Thymus (tissue), 14 donors: ENCODE measurements at places on chromosomes 3 and 15. TPM values are rescaled to one million over a fixed set of nuclear protein-coding genes. Genes with fewer than 3 reads are reported as not detected.

The REC114 gene
- total RNA-seq, result 0.09 TPM

The STAB1 gene
- total RNA-seq, result 19.5 TPM

The CD47 gene
- 103 TPM for total RNA-seq

The QRICH1 gene
- 75.8 TPM for total RNA-seq

The DAPK2 gene
- total RNA-seq, result 3.3 TPM

The DISP2 gene
- 0.19 TPM for total RNA-seq

The LPP gene
- 9.2 TPM for total RNA-seq

The ST3GAL6 gene
- total RNA-seq, result 16.8 TPM

The TMEM207 gene
- total RNA-seq, result not detected

The NEDD4 gene
- 8.8 TPM for total RNA-seq

The ZPLD1 gene
- total RNA-seq, result 0.09 TPM

The ADCY5 gene
- 0.76 TPM for total RNA-seq

The CILP gene
- total RNA-seq, result 0.85 TPM

The PXYLP1 gene
- total RNA-seq, result 49.0 TPM

The OSBPL10 gene
- total RNA-seq, result 1.4 TPM

The HTR3E gene
- total RNA-seq, result not detected

The AEN gene
- total RNA-seq, result 13.8 TPM

GRCh38 chr3:120081719-120082118, 12.5 kb downstream of the GSK3B start:
- DNase-seq, result no peak

GRCh38 chr15:53320816-53321215, 438.6 kb downstream of the WDR72 start:
- DNase-seq, result no peak

DNA sequence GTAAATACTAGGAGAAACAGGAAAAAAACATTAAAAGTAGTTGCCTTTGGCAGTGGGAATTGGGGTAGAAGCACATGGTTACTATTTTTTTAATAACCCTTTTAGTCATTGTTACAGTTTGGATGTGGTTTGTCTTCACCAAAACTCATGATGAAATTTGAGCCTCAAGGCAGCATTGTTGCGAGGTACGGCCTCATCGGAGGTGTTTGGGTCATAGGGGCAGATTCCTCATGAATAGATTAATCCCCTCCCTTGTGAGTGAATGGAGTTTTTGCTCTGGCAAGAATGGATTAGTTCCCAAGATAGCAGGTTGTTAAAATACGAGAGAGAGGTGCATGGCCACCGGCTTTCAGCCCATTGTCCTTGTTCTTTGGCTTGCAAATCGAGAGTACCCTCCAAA, 92.6 kb downstream of the LEKR1 start:
- DNase-seq, result no peak

DNA sequence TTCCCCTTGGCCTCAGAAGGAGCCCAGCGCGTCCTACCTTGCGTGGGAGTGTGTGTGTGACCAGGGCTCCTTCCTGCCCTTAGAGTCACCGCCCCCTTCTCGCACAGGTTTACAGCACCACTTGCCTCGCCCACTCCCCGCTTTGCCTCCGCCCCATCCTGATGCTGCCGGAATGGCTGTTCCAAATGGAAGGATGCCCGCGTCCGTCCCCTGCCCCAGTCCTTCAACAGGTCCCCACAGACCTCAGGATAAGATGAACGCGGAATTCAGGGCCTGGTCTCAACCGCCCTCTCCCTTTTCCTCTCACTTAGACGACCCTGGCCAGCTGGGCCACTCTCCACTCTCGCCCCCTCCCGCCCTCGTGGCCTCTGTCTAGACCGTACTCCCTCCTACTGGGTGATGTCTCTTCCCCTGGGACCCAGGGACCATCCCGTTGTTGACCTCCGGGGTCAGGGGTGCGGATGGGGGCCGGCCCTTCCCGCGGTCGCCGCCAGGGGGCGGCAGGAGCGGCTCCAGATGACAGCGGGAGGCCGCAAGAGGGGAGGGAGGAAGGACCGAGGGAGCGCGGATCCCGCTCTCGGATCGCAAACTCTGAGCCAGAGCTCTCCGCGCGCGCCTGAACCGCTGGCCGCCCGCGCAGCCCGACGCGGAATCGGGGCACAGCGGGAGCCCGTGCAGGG, at the start of gene THSD4:
TSS of gene THSD4 (plus strand) at position 585 of the 680 bp plus-strand sequence.
- DNase-seq, result peak; percentile 34

- DNase-seq, result peak; percentile 45
Observed at GRCh38 chr15:70486451-70487386, 276.6 kb downstream of the UACA start.

DNA sequence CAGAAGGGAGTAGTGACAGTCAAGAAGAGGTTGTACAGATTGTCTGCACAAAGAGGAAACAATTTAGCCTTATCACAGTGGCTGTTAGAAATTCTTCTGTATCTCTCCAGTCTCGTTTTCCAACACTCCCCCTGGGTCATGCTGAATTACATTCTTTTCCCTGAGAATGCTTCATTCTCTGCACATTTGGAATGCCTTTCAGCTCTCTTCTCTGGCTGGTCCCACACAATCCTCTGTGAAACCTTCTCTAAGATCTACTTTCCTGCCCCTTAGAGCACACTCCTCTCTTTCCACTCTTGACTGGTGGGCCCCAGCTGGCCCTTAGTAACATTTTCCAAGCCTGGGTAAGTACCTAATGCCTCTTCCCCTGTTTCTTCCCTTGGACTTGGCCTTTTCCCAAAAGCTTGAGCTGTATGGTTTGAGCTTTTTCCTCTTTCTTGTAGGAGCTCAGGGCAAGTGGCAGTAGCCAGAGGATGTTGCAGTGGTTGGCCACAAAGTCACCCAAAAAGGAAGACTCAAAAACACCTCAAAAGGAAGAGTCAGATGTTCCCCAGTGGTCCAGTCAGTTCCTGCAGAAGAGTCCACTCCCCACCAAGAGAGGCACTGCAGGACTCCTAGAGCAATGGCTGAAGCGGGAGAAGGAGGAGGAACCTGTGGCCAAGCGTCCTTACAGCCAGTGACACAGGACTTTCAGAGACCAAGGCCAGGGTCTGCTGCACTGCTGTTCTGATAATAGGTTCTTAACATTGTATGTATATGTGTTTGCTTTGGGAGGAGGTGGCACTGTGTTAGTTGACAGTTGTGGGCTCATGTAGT, 25.7 kb downstream of the HMCES start:
- DNase-seq, result no peak

DNA sequence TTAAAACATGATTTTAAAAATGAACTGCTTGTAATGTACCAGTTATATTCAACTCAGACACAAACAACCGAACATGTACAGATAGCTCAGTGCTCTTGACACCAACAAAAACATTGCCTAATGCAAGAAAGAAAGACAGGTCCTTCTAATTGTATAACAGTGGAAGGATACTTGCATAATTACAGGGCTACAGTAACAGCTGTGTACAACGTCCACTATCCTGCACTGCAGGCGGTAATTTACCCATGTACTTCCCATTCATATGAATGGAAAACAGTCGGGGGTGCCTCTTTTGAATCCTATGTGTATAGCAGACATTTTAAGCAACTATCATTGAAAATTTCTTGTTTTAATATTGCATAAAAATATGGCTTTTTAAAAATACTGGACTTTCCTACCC, 41.1 kb upstream of the PLSCR5 start:
- no peak for DNase-seq

DNA sequence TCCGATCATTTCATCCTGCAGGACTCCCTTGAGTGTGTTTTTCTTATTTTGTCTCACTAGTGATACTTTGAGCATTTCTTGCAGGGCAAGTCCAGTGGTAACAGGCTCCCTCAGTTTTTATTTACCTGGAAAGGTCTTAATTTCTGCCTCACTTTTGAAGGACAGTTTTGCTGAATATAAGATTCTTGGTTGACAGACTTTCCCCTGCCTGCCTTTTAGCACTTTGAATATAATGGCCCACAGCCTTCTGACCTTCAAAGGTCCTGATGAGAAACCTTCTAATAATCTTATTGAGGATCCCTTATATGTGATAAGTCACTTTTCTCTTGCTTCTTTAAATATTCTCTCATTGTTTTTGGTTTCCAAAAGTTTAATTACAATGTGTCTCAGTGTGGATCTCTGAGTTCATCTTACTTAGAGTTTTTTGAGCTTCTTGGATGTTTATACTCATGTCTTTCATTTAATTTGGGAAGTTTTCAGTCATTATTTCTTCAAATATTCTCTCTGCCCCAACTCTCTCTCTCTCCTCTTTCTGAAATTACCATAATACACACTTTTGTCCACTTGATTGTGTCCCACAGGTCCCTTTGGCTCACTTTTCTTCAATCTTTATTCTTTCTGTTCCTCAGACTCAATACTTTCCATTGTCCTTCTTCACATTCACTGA, 36.3 kb upstream of the ARIH1 start:
- DNase-seq, result no peak

DNA sequence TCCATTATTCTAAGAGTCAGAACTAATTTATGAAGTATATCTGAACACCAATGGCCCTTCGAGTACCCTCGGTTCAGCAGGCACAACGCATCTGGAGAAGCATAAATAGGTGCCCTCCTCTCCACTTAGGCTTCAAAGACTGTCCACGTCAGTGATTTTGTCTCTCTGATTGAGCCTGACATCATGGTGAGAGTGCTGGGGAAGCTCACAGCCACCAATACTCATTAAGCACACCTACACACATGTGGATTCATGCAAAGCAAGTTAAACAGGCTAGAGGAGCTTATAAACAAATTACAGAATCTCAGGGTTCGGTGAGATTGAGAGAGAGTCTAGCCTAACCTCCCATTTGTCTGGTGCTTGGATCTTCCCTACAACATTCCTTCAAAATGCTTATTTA, 3.6 kb downstream of the CLDN1 start:
- no peak for DNase-seq

DNA sequence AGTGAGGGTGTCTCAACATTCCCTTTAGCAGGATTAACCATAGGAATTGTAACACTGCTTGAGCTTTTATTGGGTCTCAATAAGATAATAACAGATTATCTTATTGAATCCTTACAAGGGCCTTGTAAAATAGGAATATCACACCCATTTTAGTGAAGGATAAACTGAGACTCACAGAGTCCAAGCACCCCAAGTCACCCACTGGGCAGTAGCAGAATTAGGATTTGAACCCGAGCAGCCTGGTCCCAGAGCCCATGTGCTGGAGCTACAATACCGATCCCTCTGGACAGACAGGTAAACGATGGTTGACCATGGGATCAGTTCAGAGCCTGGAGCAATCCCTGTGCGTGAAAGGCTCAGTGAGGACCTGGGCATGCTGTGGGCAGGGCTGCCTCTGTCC, 56.3 kb upstream of the MRPS22 start:
- DNase-seq, result no peak

GRCh38 chr3:44492496-44492895, 15.0 kb upstream of the ZNF445 start:
- DNase-seq, result no peak

DNA sequence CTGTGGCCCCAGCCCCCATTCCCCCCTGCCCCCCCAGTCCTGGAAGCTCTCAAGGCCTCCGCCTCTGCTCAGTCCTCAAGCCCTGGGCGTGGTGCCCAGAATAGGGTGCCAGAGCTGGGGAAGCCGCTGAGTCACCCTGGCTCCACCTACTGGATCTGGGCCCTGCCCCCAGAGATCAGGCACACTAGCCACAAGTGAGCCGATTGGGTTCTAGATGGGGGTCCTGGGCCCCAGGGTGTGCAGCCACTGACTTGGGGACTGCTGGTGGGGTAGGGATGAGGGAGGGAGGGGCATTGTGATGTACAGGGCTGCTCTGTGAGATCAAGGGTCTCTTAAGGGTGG, 5.7 kb downstream of the EIF4G1 start:
- DNase-seq, result no peak

GRCh38 chr3:16658925-16659793, 53.9 kb upstream of the DAZL start:
- DNase-seq, result no peak

DNA sequence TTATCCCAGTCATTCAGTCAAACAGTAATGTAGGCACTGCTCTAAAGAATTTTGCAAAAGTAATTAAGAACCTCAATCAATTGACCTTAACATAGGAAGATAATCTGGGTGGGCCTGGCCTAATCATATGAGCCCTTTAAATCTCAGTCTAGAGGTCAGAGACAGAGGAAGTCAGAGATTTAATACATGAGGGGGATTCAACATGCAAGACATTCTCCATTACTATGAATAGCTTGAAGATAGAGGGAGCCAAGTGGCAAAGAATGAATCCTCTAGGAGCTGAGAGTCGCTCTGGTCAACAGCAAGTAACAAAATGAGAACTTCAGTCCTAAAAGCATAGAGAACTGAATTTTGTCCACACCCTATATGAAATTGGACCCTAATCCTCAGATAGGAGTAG, 39.0 kb upstream of the MBNL1 start:
- DNase-seq, result no peak

- DNase-seq, result peak; percentile 30
Observed at GRCh38 chr3:59753808-59754450, 704.1 kb upstream of the CFAP20DC start.

GRCh38 chr3:82467051-82467450, 705.6 kb upstream of the GBE1 start:
- no peak for DNase-seq

DNA sequence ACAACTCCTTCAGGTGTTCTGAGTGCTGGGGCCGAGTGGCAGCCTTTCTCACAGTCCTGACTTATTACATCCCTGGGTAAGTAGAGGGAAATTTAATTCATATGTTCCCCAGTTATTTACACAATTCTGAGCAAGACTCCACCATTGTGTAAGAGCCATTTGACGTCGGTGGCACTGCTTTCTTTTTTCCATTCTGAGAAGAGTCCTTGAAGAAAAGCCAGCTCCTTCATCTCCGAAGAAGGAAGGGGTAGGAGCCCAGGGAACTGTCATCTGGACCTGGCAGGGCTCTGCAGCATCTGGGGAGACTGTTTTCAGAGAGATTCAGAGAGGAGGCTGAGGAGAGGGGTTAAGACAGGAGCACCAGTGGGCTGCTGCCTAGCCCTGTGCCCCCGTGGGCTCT, 22.6 kb upstream of the MASP1 start:
- DNase-seq, result no peak

DNA sequence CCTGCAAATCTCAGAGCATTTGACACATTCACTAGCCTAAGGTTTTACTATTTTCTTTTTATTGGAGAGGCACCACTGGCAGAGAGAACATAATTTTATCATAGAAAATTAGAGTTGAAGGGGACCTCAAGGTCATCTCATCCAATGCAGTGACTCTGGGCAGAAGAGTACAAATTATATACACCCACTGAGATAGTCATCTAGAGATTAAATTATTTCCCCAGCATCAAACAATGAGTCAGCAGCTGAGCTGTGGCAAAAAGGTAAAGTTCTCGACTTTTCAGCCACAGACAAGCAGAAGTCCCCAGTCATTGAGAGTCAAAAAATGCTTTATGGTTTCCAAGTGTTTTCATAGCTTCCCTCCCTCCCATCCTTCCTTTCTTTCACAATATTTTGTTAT, 39.3 kb upstream of the SEMA6D start:
- DNase-seq, result no peak

- DNase-seq, result peak; percentile 60
Observed at GRCh38 chr3:108322352-108322751, 26.0 kb downstream of the HHLA2 start.

DNA sequence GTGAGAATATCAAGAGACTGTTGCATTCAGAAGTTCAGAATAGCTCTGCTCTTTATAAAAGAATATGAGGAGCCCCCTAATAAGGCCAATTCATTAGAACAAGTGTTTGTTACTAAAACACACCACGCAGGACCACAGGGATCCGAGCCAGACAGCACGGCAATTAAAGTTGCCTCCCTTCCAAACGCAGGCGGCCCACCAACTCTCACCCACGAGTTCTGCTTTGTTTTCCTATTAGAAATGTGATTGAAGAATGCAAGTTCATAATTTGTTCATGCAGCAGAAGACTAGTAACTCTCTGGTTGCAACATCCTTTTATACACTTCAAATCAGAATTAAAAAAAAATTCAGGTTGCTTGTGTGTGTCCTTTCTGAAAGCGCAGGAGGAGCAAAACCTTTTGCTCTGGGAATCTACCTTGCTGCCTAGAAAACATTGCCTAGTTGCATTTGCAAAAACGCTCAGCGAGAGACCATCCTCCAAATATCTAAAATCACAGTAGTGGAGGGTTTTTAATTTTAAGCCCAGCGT, 1044.1 kb upstream of the NR2F2 start:
- DNase-seq, result no peak
